Myometrial cell (primary cell): ENCODE measurements at places on chromosomes 7 and 10. TPM values are rescaled to one million over a fixed set of nuclear protein-coding genes. Genes with fewer than 3 reads are reported as not detected.

The CLEC2L gene
- total RNA-seq = not detected in 2 replicates

The ZPBP gene
- total RNA-seq = not detected in 2 replicates

The ZDHHC6 gene
- total RNA-seq = 14.9 and 25.9 TPM in 2 replicates

The GRID2IP gene
- not detected in 2 replicates for total RNA-seq

The ASAH2B gene
- 1.4 and 3.2 TPM in 2 replicates for total RNA-seq
